ENCODE measurements at places on chromosomes 11 and 22.

GRCh38 chr11:120170741-120171261 lies 32.9 kb upstream of the TRIM29 start:
- no peak for DNase-seq

DNA sequence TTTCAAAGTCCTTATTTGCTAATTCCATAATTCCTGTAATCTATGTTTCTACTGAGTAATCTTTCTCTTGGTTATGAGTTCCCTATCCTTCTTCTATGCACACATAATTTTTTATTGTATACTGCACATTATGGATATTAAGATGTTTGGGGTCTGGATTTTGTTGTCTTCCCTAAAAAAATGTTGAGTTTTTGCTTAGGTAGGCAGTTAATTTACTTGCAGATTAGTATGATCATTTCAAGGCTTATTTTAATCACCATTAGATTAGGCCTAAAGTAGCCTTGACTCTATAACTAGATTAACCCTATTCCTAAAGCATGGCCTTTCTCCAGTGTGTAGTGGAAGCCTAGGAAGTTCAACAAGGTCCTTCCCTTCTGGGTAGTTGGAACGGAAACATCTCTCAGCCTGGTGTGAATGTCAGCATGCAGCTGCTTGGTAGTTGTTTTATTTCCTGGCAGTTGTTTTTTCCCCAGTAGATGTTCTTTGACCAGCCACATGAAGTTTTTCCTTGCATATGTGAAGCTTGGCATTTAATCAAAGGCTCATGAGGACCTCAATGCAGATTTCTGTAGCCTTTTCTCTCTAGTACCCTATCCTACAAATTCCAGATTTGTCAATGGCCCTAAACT lies 419.3 kb upstream of the NARS2 start:
- DNase-seq, result no peak

DNA sequence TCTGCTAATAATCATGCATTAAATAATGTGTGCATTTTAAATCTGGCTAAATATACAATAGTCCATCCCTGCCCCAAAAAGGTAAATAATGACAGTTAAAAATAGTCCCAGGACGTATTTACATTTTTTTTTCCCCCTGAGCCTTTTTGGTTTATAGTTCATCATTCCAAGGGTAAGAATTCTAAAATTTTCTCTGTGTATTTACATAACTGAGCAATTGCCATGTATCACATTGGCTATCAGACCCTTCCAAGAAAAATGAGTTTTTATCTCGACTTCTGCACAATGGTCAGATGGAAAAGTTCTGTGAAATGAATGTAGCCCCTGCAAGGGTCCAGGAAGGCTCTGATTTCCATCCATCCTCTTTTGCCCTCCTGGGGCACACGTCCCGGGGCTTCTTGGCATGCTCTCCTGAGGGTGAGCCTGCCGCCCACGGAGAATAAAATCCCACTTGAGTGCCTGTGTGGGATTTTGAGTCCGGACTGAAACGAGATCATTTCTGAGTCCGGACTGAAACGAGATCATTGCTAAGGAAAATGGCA lies 94.1 kb upstream of the ANO1 start:
- no peak for DNase-seq

DNA sequence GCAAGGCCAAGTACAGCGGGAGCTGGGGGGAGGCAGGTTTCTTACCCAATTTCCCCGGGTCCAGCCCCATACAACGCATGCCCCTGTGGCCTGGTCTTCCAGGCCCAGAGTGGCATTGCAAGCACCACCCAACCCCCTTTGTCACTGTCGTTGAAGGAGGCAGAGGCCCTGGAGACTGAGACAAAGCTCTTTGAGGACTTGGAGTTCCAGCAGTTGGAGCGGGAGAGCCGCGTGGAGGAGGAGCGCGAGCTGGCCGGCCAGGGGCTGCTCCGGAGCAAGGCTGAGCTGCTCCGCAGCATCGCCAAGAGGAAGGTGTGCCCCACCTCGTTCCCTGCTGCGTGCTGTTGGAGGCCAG lies 27.8 kb downstream of the PHLDB1 start:
- no peak for DNase-seq

DNA sequence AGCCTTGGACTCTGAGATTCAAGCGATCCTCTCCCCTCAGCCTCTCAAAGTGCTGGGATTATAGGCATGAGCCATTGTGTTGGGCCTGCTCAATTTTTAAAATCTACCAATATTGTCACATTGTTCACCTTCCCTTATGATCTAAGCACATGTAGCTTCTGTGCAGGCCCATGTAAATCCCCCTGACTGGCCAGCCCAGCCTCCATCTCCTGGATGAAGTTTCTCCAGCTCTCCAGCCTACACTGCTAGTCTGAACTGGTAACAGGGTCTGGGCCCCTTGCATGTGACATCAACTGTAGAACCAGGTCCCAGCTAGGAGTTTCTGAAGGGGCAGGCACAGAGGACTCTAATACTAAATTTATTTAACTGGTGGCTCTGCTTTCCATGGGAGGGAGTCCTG lies 32.8 kb upstream of the YPEL1 start:
- DNase-seq, result no peak

DNA sequence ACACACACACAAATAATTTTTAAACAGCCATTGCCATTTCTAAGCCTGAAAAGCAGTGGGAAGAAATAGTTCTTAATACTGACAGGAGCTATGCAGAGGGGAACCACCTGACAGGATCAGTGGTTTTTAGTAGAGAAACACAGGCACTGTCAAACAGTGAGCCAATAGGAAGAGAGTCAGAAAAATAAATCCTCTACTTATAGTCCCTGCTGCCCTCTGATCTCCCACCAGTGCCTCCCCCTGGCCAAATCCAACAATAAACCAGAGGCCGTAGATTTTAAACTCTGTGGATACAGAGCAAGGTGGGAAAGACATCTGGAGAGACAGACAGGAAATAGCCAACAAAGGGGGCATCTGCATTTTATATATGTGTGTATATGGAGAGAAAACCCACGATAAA lies 7.9 kb upstream of the OR56B4 start:
- DNase-seq, result no peak

GRCh38 chr11:2378527-2379210 lies 1.6 kb downstream of the CD81 start:
- DNase-seq, result no peak

DNA sequence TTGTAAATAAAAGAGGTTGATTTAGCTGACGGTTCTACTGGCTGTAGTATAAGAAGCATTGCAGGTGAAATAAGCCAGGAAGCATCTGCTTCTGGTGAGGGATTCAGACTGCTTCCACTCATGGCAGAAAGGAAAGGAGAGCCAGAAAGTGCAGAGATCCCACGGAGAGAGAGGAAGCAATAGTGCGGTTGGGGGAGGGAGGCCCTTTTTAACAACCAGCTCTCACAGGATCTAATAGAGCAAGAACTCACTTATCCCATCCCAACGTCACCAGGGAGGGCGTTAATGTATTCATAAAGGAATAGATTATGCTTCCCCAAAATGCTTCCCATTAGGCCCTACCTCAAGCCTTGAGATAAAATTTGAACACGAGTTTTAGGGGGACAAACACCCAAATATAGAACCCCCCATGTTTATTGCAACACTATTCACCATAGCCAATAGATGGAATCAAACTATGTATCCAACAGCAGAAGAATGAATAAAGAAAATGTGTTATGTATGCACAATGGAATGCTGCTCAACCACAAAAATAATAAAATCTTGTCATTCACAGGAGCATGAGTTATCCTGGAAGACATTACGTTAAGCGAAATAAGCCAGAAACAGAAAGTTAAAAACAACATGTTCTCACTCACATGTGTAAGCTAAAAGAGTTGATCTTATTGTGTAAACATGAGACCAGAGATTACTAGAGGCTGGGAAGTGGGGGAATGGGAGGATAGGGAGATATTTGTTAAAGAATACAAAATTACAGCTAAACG lies 908.3 kb upstream of the ANO3 start:
- DNase-seq, result no peak

DNA sequence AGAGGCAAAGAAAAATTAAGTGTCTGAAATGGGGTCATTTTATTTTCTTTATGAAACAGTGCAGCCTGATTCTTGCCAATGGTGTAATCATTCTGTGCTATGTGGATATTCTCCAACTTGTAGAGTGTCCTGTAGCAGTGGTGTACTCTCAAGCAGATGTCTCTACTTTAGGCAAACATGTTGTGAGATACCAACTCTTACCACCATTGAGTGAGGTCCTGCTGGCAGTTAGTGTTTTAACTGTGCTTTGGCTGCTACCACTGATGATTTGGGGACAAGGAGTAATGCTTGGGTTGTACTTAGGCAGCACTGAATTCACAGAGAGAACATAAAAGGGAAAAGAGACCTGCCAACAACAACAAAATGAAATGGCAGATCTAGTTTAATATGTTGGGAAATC lies 122.5 kb downstream of the APIP start:
- DNase-seq, result no peak

- DNase-seq, result no peak
These were observed 27.8 kb upstream of the EHF start for GRCh38 chr11:34593085-34593484.

DNA sequence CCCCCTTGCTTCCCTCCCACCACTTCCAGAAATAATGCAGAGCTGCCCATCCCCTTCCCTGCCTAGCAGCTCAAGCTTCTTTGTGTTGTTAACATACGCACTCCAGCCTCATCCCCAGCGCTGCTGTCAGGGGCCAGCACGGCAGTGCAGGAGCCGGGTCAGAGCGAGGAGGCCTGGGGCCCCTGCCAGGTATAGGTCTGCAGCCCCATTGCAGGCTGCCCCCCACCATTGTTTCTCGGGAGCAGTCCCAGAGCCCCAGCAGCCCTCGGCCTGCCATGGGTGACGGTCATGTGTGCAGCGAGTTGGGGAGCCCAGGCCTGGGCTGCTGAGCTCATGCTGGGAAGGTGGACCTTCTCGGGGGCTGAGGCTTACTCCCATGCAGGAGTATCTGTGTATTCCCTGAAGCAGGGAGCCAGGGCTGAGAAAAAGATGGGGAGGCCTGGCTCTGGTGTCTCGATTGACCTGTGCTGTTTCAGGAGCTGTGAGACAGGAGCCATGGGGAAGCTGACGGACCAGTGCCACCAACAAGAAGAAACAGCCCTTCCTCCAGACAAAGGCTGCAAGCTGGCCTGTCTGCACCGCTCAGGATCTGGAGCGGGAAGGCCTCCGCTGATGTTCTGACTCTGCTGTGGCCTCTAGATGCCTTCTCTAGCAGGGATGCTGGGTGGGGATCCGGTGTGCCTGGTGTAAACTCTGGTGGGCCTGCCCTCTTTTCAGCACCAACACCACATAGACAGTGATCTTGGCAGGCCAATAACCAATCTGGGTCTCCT lies 220.5 kb upstream of the B3GAT1 start:
- no peak for DNase-seq

GRCh38 chr11:123018702-123019101 lies 37.1 kb upstream of the BSX start:
- DNase-seq, result no peak

- DNase-seq, result no peak
These were observed 12.2 kb downstream of the NEAT1 start for GRCh38 chr11:65434667-65435410.

- DNase-seq, result no peak
These were observed 28.5 kb downstream of the MAML2 start for GRCh38 chr11:96314326-96315020.

- DNase-seq, result no peak
These were observed 80.4 kb upstream of the PRR5 start for GRCh38 chr22:44621401-44622146.

- no peak for DNase-seq
These were observed 3.7 kb downstream of the OR8B2 start for GRCh38 chr11:124380585-124380984.

DNA sequence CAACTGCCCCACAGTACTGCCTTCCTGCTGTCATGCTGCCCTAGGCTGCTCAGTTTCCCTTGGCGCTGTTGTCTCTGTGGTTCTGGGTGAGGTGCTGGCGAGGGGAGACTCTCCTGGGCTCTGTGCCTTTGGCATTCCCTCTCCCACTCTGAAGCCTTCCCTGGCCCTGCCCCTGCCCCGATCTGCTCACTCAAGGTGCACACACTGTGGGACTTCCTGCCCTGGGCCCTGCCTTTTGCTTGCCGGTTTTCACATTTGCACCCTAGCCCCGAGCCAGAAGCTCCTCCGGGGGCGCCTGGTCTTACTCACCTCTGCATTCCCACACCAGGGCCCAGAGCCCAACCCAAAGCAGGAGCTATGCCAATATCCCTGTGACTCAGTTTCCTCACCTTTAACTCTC lies 12.0 kb downstream of the B3GAT1 start:
- DNase-seq, result no peak

DNA sequence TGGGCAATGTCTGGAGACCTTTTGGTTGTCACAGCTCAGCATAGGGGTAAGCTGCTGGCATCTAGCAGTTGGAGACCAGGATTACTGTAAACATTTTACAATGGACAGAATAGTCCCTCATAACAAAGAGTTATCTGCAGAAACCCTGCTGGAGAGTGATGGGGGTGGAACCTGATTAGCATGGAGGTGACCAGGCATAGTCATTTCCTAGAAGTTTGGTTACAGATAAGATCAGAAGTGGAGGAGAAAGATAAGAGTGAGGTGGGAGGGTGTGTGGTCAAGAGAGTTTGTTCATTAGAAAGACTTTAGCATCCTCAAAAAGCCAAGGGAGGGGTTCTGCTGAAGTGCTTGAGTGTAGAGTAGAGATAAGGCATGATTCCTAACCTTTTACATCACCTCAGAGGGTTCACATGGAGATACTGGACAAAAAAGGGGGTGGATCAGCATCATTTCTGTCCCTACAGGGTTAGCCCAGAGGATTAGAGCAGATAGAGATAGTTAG lies 38.8 kb downstream of the PRDM11 start:
- DNase-seq, result no peak

DNA sequence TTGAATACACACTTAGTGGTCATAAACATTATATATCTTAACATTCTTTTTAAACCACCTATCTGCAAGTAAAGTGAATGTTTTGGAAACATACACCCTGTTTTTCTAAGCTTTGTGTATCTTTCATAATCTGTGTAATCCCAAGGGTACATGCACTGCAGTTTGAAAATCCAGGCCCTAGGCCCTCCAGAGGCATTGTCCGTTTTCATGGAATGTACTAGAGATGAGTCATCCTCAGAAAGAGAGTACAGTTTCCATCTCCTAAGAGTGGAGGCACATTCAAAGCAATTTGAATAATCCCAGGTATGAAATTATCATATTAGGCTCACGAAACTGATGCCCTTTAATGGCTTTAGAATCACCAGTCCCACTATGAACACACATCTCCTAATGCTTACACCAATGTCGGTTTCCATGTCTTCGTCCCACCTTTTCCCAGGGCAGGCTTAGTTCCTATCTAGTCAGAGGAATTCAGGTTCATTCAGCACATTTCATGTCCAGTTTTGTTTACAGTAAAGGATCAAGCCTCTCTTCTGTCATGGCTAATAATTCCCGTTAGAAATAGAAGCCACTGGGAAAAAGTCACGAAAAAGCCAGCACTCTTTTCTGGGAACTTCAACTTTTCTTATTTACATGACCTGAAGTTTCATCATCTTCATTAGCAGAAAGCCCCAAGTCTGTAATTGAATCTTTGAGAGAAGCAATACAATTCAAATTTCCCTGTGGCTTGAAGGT lies 39.5 kb upstream of the CD44 start:
- DNase-seq, result no peak
